ENCODE measurements at places on chromosomes 11 and 22.

- DNase-seq, result no peak
Observed at GRCh38 chr11:2536440-2536989, 91.7 kb downstream of the KCNQ1 start.

DNA sequence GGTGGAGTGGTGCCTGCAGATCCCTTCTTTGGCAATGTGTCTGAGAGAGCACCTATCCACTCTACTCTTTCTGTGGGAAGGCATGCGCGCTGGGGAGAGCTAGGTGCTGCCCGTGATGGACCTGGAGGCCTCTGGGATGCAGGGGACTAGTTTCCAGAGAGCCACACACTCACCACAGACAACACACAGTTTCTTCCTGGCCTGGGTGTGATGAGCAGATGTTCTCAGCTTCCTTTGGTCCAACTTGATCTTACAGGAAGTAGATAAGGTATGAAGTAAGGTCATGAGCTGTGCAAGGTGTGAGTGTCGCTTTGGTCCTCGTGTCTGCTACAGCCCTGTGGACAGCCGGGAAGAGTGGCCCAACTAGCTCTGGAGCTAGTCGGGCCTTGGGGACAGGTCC lies 27.3 kb upstream of the SUSD2 start:
- no peak for DNase-seq

GRCh38 chr22:47355776-47356510 lies 593.5 kb downstream of the TBC1D22A start:
- no peak for DNase-seq

GRCh38 chr11:17421781-17422180 lies 33.3 kb upstream of the KCNJ11 start:
- DNase-seq, result no peak

DNA sequence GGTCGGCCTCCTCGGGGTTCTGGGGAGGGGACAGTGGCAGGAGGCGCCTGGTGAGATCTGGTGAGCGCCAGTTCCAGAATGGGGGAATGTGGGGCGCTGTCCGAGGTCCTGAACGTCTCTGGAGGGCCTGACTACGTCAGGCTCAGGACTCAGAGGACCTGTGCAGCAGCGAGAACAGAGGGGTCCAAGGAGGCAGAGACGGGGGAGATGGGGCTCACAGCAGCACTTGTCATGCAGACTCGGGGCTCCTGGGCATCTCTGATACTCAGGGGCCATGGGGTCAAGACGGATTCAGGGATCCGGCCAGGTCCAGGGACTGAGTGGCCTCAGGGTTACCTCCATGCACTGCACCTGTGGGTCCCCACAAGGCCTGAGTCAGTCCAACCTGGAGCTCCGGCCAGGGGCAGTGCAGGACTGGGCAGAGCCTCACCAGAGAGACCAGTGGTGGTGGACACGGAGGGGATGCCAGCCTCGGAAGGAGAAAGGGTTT lies 92.2 kb downstream of the BRD1 start:
- DNase-seq, result peak; percentile 40

DNA sequence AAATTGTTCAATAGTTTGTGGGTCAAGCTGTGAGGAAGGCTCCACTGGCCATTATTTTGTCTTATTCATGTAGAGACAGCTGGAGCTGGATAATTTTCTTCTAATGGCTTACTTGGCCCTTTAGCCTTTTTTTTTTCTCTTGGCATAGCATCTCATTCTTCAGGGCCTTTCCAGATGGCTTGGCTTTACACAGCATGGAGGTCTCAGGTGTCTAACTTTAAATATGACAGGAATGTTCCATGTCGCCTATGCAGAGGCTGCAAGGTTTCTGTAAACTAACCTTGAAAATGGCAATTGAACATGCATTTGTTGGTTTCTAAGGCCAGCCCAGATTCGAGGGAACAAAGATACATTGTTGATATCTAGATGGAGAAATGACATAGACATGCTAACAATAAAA lies 247.9 kb upstream of the CNTN5 start:
- no peak for DNase-seq

GRCh38 chr11:103851166-103851651 lies 185.2 kb upstream of the DDI1 start:
- DNase-seq, result no peak

DNA sequence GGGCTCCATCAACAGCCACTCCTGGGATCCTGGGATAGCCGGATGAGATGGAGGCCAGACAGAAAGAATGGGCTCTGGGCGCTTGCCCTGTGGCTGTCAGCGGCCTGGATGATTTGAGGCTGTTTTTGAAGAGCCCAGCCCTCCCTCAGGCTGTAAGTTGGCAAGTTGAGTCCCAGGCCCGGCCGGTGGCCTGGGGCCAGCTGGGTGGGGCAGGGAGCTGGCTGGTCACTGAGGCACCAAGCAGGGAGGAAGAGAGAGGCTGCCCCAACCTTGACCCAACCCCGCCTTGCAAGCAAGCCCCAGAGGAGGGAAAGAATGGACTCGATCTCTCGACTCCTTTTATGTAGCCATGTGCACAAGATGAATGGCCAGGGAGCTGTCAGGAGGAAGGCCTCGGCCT lies 34.9 kb downstream of the RIBC2 start:
- DNase-seq, result no peak

GRCh38 chr22:44885806-44886360 lies 123.9 kb downstream of the PHF21B start:
- DNase-seq, result no peak

All from HEK293T (cell line).